ENCODE measurements at places on chromosomes 7 and 10. TPM values are rescaled to one million over a fixed set of nuclear protein-coding genes. Genes with fewer than 3 reads are reported as not detected.

The KLF14 gene
- under 0.01 TPM for total RNA-seq

The CLDN4 gene
- 1.7 TPM for total RNA-seq

The PRLHR gene
- total RNA-seq = not detected

The ADRB1 gene
- total RNA-seq = under 0.01 TPM

The GRID2IP gene
- not detected for total RNA-seq

The SPDYE2B gene
- total RNA-seq = not detected

The PON1 gene
- total RNA-seq = not detected

The STN1 gene
- 46.3 TPM for total RNA-seq

The TFPI2 gene
- total RNA-seq = 14.5 TPM

The TMEM213 gene
- total RNA-seq = not detected

The C10orf71 gene
- total RNA-seq = not detected

The PVRIG gene
- not detected for total RNA-seq

The TRIM50 gene
- not detected for total RNA-seq

The CAMK2B gene
- 0.15 TPM for total RNA-seq

The PALD1 gene
- 0.66 TPM for total RNA-seq

The TAS2R3 gene
- total RNA-seq = 1.8 TPM

The CDC14C gene
- total RNA-seq = 0.17 TPM

The TAX1BP1 gene
- 87.6 TPM for total RNA-seq

The CXCL12 gene
- total RNA-seq = 42.0 TPM

The OR6B1 gene
- total RNA-seq = not detected

The CPN1 gene
- total RNA-seq = not detected

The COX15 gene
- 50.5 TPM for total RNA-seq

The CLCN1 gene
- not detected for total RNA-seq

The HOXA9 gene
- 0.15 TPM for total RNA-seq

The CCDC7 gene
- total RNA-seq = 13.1 TPM

The PPP1R17 gene
- not detected for total RNA-seq

The AKR1E2 gene
- total RNA-seq = 17.0 TPM

The KIAA1549 gene
- total RNA-seq = 0.99 TPM

The DYNC1I1 gene
- 0.66 TPM for total RNA-seq

The TUBB8 gene
- total RNA-seq = not detected

Data from smooth muscle cell of trachea (primary cell).